ENCODE measurements at places on chromosomes 4 and X.

- DNase-seq: no peak
Measured at GRCh38 chrX:38803243-38803587, 2.0 kb downstream of the MID1IP1 start.

DNA sequence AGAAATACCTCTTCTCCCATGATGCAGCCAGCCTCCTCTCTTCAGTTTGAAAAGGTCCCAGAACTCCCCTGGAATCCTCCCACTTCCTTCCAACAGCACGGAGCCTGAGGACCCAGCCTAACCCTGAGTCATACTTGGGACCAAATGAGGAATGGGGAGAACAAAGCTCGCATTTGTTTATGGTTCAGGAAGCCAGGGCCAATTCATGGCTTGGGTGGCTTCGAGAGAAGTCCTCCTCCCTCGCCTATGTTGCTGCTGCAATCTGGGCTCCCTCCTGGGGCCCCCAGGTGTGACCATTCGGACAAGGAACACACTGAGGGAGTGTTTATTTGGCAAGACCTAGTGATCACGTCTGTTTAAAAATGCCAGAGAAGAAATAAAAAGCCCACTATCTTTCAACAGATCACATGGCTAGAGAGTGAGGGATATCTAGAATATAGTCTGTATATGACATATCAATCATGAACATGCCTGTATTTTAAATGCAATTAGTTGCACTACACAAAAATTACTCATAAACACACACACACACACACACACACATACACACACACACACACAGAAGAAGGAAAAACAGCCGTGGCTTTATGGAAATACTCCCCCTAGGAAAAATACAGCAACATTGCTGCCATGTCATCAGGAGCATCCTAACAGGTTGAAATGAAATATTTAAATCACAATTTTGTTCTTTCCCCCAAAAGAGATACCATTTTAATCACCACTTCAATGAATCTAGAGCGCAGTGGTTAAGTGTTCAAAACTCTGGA lies 155.7 kb upstream of the MAP3K15 start:
- DNase-seq: peak; percentile 14

GRCh38 chr4:184216515-184216914 lies 1.2 kb downstream of the ENPP6 start:
- no peak for DNase-seq

DNA sequence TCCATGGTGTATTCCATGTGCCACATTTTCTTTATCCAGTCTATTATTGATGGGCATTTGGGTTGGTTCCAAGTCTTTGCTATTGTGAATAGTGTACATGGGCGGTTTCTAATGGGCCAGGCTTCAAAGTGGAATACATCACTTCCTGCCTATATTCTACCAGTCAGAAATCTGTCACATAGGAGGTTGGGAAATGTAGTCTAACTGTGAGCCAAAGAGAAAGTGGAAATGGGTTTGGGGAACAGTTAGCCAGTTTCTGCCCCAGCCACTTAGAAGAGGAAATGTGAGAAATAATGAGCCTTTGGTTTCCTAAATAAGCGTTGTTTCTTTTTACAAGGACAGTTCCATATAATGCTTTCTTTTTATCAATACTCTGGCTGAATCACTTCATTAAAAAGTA lies 85.1 kb upstream of the AP1S2 start:
- DNase-seq: no peak

DNA sequence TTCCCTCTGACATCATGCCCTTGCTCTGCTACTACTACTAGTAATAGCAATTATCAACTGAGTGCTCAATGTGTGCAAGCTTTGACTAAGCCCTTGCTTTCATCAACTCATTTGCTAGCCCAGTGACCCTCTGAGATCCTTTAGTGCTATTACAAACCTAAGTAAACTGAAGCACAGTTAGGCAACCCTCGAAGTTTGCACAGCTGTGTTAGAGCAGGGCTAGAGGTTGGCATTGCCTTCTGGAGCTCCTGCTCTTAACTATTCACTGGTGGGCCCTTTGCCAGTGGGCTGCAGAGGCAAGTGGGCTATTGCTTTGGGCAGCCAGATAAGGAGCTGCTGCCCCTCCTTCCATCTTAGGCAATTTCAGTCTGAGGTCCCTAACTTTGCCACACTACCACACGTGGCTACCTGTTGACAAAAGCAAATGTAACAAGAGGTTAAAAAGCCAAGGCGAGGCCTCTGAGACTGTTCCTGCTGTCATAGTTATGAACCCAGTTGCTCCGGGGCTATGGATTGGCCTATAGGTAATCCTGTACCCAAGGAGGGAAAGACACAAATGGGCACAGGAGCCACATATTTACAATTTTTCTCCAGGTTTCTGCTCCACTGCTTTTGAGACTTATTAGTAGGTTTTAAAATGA lies 41.5 kb upstream of the ANKRD50 start:
- no peak for DNase-seq

DNA sequence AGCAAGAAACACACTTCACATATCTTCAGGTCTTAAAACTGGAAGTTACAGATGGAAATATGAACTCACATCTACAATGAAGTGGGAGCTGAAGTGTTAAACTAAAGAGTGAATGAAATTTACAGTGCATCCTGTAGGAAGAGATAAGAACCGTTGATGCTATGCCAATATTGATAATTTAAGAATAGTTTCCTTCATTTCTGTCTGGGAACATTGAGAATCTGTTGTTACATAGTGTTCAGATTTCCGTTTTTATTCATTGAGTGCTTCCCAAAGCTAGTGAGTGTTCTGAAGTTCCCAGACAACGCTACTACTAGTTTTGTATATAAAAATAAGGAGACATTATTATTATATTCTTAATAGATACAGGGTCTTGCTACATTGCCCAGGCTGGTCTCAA lies 52.3 kb downstream of the UBE2K start:
- DNase-seq: no peak

DNA sequence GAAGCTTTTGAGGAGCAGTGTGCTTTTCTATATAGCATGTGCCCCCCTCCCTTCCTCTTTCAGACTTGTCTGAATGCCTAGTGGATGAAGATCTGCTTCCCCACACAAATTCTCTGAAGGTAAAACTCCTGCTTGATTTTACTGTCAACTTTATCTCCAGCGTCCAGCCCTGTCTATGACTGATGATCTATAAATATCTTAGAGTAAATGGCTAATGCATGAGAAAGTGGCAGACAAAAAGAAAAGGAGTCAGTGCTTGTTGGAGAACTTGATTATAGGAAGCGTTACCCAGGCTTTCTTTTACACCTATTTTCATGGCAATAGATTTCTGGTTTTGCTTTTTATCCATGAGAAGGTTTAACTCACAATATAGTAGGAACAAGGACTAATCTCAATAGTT lies 168.3 kb upstream of the HS3ST1 start:
- no peak for DNase-seq

- no peak for DNase-seq
Measured at GRCh38 chrX:43633757-43634156, 22.3 kb upstream of the MAOA start.

DNA sequence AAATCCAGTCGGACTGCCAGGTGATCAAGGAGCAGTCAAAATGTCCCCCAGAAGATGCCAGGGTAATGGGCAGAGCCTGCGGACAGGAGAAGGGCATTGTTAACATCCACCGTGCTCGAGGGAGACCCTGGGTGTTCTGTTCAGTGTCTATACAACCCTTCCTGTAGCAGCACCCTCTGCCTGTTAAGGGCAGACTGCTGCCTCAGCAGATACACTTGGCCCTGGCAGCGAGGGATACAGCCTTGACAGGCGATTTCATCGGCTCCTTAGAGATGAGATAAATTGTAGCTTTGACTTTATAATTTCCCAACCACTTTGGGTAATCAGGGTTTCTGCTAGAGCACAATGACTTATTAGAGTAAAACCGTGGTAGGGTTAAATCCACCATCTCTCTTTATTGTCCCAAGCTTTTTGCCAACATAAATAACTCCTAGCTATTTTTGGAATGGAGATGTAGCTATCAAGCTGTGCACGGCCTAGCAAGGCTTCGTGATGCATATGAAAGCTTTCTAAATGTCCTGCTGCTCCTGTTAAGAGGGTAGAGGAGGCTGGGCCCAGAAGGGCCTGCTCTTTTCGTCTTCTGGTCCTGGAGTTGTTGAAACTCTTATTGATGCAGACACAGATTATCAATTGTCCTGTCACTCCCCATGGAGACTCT lies 195.9 kb downstream of the CPEB2 start:
- DNase-seq: no peak

GRCh38 chr4:144910723-144911122 lies 187.3 kb downstream of the ANAPC10 start:
- DNase-seq: no peak

DNA sequence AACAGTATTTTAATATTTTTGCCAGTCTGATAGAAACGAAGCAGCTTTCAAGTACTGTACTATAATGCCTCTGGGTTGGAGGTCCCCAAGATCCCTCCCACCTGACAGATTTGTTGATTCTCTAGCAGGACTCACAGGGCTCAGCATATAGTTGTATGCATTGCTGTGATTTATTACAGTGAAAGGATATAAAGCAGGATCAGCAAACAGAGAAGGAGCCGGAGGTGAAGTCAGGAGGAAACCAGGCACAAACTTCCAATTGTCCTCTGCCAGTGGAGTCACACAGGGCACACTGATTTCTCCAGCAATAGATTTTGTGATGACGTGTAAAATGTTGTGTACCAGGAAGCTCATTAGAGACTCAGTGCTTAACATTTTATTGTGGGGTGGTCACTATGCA lies 19.0 kb downstream of the USP53 start:
- DNase-seq: no peak

Data from neural progenitor cell (in vitro differentiated cells).